ENCODE measurements at places on chromosomes 3 and 15.

DNA sequence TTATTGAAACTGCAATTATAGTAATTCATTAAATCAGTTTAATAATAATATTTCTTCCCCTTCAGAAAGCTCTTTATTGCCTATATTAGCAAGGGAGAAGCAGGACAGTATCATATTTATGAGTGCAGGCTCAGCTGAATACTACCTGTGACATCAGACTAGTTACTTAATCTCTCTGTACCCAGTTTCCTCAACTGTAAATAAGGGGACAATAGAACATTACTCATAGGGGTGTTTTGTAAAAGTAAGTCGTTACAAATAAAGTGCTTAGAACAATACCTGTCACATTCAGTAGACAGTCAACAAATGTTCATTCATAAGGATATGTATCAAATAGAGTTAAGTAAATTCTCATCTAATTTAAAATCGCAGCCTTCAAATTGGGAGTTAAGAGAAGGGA lies 12.1 kb upstream of the VPS39 start:
- no peak for DNase-seq

DNA sequence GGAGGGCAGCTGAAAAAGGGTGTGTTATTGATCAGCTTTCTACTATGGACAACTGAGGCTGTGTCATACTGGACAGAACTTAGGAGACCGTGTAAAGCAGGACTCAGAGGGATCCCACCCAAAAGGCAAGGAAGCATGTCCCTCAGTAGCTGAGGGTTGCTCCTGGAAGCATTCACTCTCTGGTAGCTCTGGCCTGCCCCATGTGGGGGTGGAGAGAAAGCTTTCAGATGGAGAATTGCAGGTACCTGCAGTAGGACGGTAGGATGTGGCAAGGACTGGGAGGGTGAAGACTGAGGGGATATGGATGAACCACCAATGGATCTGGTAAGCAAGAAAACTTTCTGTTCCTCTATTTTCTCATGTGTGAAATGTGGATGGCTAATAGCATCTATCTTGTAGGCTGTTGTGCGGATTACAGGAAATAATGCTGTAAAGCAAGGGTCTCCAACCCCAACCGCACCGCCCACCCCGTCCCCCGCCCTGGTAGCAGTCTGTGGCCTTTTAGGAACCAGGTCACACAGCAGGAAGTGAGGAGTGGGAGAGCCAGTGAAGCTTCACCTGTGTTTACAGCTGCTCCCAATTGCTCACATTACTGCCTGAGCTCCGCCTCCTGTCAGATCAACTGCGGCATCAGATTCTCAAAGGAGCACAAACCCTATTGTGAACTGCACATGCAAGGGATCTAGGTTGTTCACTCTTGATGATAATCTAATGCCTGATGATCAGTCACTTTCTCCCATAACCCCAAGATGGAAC lies 157.7 kb upstream of the PROK2 start:
- no peak for DNase-seq

- no peak for DNase-seq
These were observed 98.4 kb downstream of the SNRPN start for GRCh38 chr15:25053000-25053815.

DNA sequence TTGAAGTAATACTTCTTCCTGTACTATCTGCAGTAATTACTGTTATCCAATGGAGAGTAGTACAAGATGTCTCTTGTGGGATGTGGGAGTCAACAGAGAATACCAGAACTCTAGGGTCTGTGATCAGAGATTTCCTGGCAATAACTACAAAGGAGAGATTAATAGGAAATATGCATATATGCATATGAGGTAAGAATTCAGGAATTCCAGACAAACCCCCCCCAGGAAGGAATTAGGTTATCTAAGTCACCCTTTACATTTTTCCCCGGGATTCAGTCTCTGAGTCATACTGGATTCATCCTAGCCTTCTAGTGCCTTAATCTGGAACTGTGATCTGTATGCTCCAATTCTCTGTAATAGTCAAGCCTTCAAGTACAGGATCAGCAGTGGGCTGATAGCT lies 49.4 kb downstream of the GTF2E1 start:
- no peak for DNase-seq

DNA sequence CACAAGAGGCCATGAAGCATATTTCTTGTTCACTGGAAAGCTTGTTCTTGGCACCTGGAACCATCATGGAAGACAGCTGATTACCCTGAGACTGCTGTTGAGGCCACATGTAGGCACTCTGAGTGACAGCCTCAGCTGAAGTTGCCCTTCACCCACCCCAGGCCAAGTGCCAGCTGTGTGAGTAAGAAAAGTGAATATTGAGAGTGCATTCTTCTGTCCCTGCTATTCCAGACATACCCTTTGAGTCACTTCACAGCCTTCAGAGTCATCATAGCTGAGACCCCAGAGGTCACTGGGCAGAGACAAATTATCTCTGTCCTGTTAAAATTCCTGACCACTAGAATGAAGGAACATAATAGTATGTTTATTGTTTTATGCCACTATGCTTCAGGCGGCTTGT lies 79.6 kb downstream of the NFKBIZ start:
- DNase-seq = no peak

DNA sequence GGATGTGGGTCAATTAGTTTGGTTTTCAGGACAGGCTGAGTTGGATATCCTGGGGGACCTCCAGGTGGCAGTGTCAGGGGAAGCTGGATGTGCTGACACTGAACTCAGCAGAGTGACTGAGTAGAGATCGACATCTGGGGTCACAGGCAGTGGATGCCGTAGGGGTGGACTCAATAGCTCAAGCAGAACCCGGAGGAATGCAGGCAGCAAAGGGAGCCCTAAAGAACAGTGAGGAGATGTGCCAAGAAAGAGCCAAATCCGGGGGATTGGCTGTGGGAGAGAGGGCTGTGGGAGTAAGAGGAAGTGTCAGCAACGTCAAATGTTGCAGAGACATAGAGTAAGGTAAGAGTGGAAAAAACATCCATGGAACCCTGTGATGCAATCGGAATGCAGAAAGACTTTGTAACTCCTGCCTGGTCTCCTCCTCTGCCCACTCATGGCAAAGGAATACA lies 11.6 kb downstream of the CCR5AS start:
- no peak for DNase-seq

DNA sequence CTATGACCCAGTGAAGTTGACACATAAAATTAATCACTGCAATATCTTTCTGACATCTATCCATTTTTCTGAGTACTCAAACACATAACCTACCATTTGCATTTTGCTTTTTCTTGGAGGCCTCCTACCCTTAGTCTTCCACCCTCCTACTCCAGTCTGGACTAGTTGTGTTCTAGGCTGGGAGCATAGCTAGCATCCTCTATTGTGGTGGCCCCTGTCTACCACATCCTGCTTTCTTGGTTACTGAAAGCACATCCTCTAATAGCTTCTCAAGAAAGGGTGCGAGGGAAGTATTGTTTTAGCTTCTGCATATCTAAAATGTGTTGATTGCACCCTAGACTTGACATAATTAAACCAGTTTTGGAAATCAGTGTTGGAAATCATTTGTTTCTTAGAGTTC lies 176.5 kb downstream of the THSD4 start:
- no peak for DNase-seq

GRCh38 chr15:65938604-65939003 lies 69.3 kb downstream of the RAB11A start:
- no peak for DNase-seq

DNA sequence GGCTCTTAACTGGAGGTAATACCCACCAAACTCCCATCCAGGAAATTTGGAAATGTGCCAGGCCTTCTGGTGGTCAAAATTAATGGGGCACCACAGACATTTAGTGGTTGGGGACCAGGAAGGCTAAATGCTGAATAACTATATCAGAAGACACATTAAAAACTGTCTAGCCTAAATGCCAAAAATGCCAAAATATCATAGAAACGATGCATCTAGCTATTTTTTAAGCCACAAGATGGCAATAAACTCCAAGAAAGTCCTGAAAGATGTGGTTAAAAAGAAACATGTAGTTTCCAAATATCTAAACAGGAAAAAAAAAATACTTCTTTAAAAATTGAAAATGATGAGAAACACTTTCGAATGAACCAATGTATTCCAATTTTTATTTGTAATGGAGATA lies 19.9 kb downstream of the CCDC14 start:
- DNase-seq = no peak

DNA sequence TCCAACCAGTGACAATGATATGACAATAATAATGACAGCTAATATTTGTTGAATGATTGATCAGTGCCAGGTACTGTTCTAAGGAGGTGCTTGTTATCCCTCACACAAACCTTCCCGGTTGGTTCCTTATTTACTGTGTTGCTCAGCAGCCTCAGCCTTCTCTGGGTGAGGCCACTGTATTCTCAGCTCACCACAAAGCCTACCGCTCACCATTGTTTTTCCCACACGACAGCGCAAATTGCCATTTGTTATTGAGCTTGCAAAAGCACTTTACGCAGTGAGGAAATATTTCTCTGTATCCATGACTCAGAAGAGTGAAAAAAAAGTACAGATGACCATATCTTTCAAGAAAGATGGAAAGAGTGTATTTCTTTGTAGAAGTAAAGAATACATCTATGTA lies 49.5 kb upstream of the PDZRN3 start:
- DNase-seq = no peak

DNA sequence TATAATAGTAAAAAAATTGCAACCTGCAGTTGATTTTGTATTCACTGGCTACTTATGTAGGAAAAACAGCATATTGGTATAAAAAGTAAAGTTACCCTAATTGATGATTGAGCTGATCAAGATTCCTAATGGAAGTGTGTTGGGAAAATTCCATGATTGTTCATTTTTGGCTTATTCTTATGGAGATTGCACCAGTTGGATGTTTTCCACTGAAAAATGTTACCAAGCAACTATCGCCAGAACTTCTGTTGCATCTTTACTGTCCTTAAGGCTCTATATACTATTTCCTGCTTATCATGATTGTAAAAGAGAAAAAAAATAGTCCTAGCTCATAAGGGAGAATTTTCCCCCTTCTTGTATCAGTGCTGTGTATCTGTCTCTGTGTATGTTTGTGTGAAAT lies 48.6 kb downstream of the SLC25A26 start:
- DNase-seq = no peak

GRCh38 chr3:29683018-29683993 lies 402.4 kb downstream of the RBMS3 start:
- no peak for DNase-seq

DNA sequence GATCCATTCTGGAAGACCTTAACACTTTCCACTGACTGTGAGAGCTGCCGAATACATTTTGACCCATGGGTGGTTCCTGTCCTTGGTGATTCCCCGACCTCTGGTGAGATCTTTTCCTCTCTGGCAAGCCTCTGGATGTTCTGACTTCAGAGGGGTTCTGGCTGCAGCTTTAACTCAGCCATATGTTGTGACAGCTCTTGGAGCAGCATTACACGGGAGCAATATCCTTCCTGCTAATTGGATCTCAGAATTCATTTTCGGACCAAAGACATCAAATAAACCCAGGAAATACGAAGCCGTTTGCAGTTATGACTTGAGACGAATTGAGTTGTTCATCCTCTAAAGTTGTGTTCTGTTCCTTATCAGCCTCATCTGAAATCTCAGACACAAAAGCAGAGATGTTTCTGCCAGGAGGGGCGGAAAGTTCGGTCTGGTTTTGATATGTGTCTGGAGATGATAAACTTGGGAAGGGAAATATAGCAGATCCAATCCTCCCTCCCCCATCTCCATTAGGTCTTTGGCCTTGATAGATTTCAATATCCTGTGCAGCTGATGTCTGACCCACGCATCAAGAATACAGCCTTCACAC lies 10.0 kb downstream of the TMEM158 start:
- DNase-seq = no peak

- no peak for DNase-seq
These were observed 190.4 kb upstream of the BCL6 start for GRCh38 chr3:187935623-187936156.

GRCh38 chr15:27183201-27183600 lies 212.2 kb downstream of the GABRG3 start:
- DNase-seq = no peak

GRCh38 chr3:2156244-2156847 lies 57.7 kb downstream of the CNTN4 start:
- no peak for DNase-seq

DNA sequence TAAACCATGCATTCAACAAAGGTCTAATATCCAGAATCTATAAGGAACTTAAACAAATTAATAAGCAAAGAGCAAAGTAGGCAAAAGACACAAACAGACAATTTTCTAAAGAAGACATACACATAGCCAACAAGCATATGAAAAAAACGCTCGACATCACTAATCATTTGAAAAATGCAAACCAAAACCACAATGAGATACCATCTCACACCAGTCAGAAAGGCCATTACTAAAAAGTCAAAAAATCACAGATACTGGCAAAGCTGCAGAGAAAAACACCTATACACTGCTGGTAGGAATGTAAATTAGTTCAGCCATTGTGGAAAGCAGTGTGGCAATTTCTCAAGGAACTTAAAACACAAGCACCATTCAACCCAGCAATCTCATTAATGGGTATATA lies 53.8 kb downstream of the FSIP1 start:
- DNase-seq = no peak

- no peak for DNase-seq
These were observed 971.4 kb downstream of the MCTP2 start for GRCh38 chr15:95202569-95203349.

- no peak for DNase-seq
These were observed 3.1 kb downstream of the CPLX3 start for GRCh38 chr15:74829486-74829885.

- DNase-seq = no peak
These were observed 85.2 kb upstream of the TGFBR2 start for GRCh38 chr3:30521156-30521715.

GRCh38 chr3:87009271-87009670 lies 18.3 kb upstream of the VGLL3 start:
- no peak for DNase-seq

DNA sequence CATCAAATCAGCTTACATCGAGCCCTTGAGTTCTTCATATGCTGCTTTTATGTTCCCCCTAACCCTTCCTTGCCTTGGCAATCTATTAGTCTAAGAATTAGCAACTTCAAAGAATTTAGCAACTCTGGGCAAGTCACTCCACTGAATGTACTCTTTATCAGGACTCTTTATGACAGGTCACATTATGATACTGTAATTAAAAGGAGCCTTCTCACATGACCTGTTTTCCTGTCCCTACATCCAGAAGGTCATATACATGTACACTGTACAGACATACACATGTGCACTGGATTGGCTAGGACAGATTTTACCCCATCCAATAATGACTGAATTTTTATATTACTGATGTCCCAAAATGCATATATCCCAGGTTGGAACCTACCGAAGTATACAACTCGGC lies 463.1 kb downstream of the SHQ1 start:
- no peak for DNase-seq

DNA sequence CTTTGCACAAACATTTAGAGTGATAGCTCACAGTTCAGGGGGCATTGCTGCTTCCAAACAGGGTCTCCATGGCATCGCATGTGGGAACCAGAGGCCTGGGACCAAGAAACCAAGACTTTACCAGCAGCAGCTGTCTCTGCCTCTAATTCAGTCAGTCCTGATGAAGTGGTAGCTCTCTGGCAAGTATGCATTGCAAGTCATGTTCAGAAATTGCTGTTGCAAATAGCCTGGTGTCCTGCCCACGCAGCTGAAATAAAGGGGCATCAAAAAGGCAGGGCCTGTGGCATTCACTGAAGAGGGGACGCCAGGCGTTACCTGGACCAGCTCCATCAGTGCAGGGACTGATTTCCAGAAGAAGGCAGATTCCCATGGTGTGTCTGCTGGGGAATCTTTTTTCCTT lies 121.3 kb downstream of the CD47 start:
- no peak for DNase-seq

- DNase-seq = no peak
These were observed 200.5 kb downstream of the ITPR1 start for GRCh38 chr3:4693620-4694019.

Data from stimulated activated CD4-positive, alpha-beta T cell treated with anti-CD3 and anti-CD28 coated beads, Interleukin-1b, Interleukin-23, amount 100 ng/mL, for 1 hour (primary cell).